ENCODE measurements at places on chromosomes 6 and 20.
A peak's percentile ranks its signal among the peaks of the same experiment; 100 is the strongest.

GRCh38 chr20:10634683-10635411 lies 39.0 kb downstream of the JAG1 start:
- no peak for DNase-seq

DNA sequence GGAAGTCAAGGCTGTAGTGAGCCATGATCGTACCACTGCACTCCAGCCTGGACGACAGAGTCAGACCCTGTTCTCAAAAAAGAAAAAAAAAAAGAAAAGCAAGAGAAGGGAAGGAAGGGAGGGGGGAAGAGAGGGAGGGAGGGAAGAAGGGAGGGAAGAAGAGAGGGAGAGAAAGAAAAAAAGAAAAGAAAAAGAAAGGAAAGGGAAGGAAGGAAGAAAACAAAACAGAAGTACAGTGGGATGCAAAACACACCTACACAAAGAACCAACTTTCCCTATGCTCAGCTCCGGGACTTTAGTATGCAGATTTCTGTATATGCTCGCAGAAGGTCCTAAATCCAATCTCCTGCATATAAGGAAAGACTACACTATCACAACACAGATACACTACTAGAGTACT lies 2.5 kb upstream of the WTAP start:
- no peak for DNase-seq

DNA sequence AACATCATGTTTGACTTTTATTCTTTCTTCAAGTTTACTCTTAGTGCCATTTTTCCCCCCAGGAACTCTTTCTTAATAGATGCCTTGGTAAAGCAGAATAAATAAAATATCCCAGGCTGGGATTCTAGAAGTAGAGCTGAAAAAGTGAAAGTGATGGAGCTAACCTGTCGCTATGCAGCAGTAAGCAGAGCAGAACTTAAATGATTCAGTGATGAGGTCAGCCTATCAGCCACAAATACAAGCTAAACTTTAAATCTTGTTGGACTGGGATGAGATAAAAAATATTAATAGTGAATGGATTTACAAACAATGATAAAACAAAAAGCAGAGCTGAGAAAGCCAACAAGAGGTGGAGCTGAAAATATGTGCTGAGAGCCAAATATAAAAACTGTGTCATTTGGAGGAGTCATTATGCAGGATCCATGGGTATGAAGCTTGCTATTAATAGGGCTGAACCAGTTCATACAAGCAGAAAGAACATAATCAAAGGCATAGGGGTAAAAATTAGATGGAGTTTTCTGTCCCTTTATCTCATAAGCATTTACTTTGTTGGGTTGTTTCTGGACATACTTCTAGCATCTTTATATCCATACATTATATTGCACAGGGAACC lies 877.8 kb downstream of the EPHA7 start:
- no peak for DNase-seq

GRCh38 chr6:7910654-7911344 lies at the start of gene TXNDC5:
TSS of gene TXNDC5 (minus strand) at chr6:7910788. CDS start at chr6:7910776, 12 bp downstream.
- peak; percentile 71 for DNase-seq

DNA sequence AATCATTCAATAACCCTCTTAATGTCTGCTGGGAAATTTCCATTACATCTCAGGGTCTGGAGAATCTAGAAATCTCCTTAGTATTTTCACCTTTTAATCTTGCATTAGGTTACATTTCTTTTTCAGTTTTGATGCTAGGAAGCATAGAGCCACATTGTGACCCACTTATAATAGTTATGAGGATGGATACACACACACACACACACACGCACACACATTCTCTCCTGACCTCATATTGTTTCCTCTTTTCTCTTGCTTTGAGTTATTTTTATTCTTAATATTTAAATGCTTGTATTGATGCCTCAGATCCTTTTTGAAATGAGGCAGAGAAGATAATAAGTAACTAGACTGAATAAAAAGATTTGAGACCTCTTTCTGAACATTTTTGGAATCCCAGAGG lies 128.4 kb downstream of the KLHL32 start:
- no peak for DNase-seq

- DNase-seq: no peak
Observed at GRCh38 chr6:39223061-39223460, 6.2 kb downstream of the KCNK5 start.

DNA sequence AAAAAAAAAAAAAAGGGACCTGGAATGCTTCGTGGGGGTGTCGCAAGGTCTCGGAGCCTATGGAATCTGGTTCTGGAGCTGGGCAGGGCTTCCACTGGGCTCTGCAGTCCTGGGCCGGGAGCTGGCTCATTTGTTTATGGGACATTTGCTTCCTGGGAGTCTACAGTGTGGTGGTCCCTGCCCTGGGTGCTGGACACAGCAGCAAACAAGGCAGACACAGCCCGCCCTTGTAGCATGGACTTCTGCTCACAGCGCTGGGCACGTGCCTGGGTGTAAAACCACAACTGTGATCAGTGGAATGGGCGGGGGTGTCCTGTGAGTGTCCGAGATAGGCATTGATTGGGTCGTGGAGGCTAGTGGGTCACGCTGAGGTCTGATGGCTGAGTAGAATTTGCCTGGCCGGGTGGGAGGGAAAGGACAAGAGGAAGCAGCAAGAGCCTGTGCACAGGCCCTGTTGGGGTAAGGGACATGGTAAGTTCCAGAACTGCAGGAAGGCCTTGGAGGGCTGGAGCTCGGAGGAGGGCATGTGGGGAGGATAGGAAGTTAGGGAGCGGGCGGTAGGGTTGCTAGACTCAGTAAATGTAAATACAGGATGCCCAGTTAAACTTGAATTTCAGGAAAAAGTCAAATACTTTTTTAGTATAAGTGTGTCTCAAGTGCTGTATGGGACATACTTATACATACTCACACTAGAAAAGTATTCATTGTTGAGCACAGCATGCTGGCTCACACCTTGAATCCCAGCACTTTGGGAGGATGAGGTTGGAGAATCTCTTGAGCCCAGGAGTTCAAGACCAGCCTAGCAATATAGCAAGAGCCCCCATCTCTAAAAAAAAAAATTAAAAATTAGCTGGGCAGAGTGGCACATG lies 61.3 kb upstream of the PMEPA1 start:
- DNase-seq: no peak

Data from CD4-positive, alpha-beta T cell treated with Interleukin-1 beta for 1 hour (primary cell).